ENCODE measurements at places on chromosomes 3 and 15. TPM values are rescaled to one million over a fixed set of nuclear protein-coding genes. Genes with fewer than 3 reads are reported as not detected.

- peaks cover 3% of the 10 kb centered on the region for H3K36me3 ChIP-seq
- H3K27ac ChIP-seq = peak overlapping the region; percentile 98
- H3K27me3 ChIP-seq = no peaks in the 10 kb centered on the region
- H3K4me1 ChIP-seq = peaks cover 7% of the 10 kb centered on the region
These were observed 551 bp downstream of the NCBP2 start for GRCh38 chr3:196941729-196942225.

Gene LRRC49
- 7.8 TPM for total RNA-seq

Gene ZIC4
- 0.08 TPM for total RNA-seq

GRCh38 chr15:80977627-80978036 lies 12.0 kb downstream of the MESD start:
- no peaks in the 10 kb centered on the region for H3K4me1 ChIP-seq
- H3K27ac ChIP-seq = no peak overlapping the region
- H3K36me3 ChIP-seq = no peaks in the 10 kb centered on the region
- H3K27me3 ChIP-seq = no peaks in the 10 kb centered on the region
